ENCODE measurements at places on chromosomes 2 and 18.

- DNase-seq: no peak
Measured at GRCh38 chr2:62406573-62407043, 99.4 kb downstream of the TMEM17 start.

GRCh38 chr2:170842785-170843184, 26.1 kb downstream of the GAD1 start:
- no peak for DNase-seq

- peak; percentile 3 for DNase-seq
Measured at GRCh38 chr2:45833968-45834344, 182.5 kb downstream of the PRKCE start.

GRCh38 chr2:113791697-113792590, 35.5 kb upstream of the SLC35F5 start:
- DNase-seq: no peak

GRCh38 chr2:240234503-240234951, 94.1 kb upstream of the OTOS start:
- no peak for DNase-seq

DNA sequence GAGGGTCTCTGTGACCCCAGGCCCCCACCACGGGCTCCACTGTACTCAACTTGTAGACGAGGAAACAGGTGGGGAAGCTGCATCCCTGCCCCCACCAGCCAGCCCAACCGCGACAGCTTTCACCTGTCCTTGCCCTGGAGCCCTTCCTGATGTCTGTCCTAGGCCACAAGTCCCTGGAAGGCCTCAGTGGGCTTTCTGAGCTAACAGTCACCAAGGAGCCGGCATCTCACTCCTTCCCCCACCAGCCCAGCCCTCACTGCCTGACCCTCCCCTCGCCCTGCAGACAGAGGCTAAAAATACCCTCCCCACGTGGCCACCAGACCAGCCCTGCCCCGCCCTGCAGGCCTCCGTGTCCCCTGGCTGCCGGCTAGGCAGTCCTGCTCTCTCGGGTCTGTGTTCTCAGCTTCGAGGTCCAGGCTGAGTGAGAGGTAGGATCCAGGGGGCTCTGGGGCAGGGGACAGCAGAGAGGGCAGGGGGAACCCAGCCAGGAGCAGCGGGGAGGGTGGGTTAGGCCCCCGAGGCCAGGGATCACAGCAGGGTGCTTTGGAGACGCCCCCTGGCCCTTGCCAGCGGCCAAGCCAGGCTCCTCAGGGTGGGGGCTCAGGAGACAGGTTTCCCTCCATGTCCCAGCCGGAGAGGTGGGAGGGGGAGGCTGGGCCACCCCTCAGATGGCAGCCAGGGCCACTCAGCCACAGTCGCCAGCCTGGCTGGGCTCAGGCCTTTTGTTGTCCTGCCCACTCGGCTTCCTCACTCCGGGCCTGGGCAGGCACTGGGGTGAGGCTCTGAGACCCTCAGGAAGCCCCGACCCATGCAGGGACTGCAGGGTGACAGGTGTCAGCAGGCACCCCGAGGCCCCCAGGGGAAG, at the start of gene KLHL30:
Gene KLHL30, plus strand, starts transcription at position 338 of the 865 bp plus-strand sequence. CDS start 2,087 bp downstream, outside the sequence.
- no peak for DNase-seq

DNA sequence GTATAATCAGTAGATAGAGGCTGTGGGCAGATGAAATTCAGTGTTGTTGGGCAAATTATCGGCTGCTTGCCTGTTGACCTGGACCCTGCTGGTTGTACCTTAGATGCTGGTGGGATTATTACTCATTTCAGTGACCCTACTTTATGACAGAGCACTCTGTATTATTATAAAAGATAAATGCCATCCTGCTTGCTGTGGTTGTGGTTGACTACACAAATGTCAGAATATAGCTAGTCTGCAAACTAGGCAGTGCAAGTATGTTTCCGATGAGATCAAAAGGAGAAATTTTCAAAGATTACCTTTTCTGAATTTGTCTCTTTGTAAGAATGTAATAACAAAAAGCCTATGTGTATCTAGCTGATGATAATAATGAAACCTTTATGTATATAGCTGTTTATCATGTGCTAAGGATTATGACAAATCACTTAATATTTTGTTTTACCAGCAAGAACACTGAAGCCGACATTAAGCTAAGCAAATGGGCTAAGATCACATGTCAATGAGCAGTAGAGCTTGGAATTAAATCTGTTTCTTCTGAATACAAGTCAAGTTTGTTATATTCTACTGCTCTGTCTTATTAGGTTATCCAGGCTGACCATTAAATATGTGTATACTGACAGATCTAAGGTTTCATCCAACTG, 219.2 kb downstream of the CAMKMT start:
- DNase-seq: no peak

DNA sequence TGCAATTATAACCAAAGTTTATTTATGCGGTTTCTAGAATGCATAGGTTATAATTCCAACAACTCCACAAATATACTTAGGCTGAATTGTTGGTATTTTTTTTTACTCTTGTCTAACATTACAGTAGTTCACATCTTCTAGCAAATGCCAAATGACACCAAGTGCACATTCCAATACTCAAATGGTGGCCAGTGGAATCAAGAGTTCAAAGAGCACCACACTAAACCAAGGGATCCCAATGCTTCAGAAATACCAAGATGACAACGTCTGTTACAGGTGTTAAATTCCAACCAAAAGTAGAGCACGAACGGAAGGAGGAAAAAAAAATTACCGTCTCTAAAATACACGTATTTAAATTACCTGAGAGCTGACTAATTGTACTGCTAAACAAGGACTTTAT, 136.2 kb downstream of the TMEM247 start:
- no peak for DNase-seq

GRCh38 chr18:26777351-26778053, 88.0 kb downstream of the AQP4 start:
- DNase-seq: no peak

DNA sequence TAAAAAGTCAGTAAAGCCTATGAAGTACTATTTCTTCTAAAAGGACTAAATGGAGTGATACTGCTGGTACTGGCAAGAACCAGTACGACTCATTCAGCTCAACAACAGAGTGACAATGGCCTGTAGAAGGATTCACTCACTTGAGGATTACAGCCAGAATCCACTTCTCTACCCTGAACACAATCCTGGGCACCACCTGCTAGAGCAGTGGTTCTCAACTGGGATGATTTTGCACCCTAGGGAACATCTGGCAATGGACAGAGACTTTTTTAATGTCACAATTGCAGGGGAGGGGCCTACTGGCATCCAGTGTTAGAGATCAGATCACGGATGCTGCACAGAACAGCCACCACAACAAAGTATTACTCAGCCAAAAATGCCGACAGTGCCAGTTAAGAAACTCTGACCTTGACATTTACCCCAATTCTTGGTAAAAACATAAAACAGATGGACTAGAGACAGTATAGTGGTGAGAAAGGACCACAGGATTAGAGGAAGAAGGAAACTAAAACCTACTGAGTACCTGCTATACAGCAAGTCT, 5.0 kb downstream of the SPIRE1 start:
- no peak for DNase-seq

- DNase-seq: no peak
Measured at GRCh38 chr18:6865251-6865650, 135.7 kb downstream of the ARHGAP28 start.

- no peak for DNase-seq
Measured at GRCh38 chr18:67281746-67282145, 234.8 kb downstream of the DSEL start.

GRCh38 chr2:197419438-197419837, 15.4 kb downstream of the SF3B1 start:
- DNase-seq: no peak

GRCh38 chr2:161780881-161781280, 156.7 kb downstream of the SLC4A10 start:
- DNase-seq: no peak

DNA sequence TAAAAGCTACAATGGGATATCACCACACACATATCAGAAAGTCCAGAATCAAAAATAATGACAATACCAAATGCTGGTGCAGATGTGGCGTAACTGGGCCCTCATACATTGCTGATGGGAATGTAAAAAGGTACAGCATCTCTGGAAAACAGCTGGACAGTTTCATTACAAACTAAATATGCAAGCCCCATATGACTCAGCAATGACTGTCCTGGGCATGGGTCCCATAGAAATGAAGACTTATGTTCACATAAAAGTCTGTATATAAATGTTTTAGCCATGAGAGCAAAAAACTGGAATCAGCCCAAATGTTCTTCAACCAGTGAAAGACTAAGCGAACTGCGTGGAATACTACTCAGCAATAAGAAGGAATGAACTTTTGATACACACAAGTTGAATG, 56.7 kb downstream of the ALPK2 start:
- DNase-seq: no peak

DNA sequence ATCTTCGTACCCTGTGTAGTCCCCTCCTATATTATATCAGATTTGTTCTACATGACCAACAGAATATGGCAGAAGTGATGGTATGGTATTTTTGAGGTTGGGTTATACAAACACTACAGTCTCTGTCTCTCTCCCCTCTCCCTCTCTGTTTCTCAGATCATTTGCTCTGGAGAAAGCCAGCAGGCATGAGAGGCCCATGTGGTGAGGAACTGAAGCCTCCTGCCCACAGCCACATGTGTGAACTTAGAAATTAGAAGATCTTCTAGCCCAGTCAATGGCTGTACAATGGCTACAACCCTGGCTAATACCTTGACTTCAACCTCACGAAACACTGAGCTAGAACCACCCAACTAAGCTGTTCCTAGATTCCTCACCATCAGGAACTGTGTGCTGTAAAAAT, 250.6 kb downstream of the SMAD2 start:
- DNase-seq: no peak

GRCh38 chr2:236588932-236589592, 19.4 kb downstream of the ACKR3 start:
- no peak for DNase-seq

- DNase-seq: no peak
Measured at GRCh38 chr2:60275958-60276357, 277.5 kb downstream of the BCL11A start.

- no peak for DNase-seq
Measured at GRCh38 chr2:12606472-12607000, 110.2 kb upstream of the TRIB2 start.

DNA sequence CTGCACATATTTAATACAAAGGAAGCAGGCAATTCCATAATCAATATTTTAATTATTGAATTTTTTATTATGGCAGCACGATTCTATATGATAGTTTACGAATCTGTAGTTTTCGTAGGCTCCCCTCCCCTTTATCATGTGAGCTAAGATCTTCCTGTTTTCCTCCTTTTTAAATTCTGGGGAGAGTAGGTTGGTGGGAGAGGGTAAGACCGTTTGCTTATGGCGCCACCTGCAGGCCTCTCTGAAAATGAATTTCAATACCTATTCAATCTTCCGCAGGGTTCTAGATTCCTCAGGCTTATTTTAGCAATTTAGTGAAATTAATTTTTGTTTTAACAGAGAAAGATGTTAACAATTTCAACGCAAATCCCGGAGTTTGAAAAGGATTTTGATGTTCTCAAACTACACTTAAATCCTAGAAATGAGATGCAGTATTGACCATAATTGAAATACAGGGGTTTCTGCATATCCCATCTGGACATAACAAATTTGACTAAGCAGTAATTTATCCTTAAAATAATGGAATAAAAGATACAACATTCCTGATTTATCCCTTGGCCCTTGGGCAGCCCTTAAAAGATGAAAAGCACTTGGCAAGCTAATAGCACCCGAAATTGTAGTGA, 12.8 kb upstream of the GBX2 start:
- peak; percentile 49 for DNase-seq

DNA sequence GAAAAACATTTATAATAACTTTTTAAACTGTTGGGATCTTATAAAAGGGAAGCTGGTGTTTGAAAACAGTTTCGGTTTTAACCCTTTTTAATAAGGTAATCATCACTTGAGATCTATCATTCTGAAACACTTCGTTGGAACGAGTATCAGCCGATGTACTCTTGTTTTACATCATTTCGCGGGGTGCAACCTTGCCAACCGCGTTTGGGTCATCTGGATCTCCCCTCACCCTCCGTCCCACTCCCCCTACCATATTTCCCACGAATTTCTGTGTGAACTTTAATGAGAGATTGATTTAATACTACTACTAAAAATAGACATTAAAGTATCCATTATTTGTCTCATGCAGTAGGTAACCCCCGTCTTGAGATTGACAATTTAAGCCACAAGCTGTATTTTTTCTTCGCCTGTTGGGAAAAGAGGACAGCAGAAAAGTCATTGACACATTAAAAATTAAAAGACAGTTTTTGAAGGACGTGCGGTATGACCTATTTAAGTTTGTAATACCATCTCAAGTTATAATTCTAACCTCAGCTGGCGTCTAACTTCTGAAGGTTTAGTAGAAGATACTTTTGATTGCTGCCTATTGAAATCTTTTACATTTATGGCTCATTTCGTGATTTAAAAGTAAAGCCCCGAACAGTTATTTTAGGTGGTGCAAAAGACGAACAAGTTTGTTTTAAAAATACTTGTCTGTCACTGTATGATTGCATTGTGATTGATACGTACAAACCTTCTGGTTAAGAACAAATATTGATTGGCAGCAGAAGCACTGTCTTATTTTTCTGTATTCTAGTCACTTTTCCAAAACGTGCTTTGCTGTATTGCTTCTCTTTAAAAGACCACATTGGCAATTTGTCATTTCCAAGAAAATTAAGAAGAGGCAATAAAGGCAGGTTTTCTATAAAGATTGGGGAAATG, 1.5 kb downstream of the CREB1 start:
- no peak for DNase-seq

GRCh38 chr2:230737791-230738226, 25.2 kb downstream of the CAB39 start:
- DNase-seq: no peak

DNA sequence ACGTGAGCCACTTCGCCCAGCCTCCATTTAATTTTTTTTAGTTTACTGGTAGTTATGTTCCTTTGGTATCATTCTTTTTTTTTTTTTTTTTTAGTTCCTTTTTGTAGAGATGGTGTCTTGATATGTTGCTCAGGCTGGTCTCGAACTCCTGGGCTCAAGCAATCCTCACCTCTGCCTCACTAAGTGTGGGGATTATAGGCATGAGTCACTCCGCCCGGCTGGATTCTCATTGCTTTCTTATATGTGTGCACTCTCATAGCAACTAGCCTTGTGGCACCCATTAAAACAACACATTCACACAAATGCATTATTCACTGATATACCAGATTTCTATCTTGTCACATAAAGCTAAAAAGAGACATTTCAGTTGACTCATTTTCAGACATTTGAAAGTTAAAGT, 4.2 kb downstream of the TTC27 start:
- DNase-seq: no peak

DNA sequence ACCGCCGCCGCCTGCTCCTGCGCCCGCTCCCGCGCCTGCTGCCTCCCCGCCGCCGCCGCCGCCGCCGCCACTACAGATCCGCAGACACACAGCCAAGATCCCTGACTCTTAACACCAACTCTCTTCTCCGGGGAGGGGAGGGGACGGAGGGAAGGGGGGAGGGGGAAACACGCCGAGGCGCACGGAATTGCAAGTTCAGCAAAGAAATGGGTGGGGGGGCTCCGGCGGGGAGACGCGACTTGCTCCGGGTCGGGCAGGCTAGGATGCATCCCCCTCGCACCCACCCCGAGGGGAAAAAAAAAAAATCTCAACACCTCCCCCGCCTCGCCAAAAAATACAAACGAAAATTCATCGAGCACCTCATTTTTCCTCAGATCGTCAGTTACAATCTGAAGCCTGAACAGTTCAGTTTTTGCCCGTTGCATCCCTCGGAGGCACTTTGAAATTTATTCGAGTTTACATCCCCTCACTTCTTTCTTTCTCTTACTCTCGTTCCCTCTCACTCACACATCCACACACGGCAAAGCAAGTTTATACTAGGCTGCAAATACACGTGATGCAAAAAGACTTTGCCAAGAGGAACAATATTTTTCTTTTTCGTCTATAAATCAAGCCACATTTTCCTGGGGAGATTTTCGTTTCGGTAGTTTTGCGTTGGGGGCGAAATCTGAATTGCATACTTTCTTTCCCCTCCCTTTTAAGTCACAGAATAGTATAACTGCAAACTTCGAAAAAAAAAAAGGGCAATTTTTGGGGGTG, at the start of gene TCF4:
Gene TCF4, minus strand, starts transcription at position 82 of the 759 bp plus-strand sequence. CDS start 1,076 bp downstream, outside the sequence.
- no peak for DNase-seq
